ENCODE measurements at places on chromosomes 1 and 21.

DNA sequence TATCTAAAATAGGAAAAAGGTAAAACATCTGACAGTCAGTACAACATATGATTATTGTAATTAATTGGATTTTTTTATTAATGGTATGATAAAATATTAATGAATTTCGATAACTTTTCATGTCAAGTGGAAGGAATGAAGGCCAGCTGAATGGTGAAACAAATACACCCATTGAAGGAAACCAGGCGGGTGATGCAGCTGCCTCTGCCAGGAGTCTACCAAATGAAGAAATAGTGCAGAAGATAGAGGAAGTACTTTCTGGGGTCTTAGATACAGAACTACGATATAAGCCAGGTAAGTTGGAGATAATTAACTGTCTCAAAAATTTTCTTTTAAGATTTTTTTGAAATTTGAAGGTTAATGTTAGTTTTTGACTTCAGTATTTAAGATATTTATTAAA, 3.2 kb downstream of the SON start:
- DNase-seq, result no peak

GRCh38 chr1:63892632-63893395, 119.0 kb downstream of the ROR1 start:
- DNase-seq, result no peak

- no peak for DNase-seq
Measured at GRCh38 chr1:103111926-103112325, 3.6 kb upstream of the COL11A1 start.

GRCh38 chr1:190179817-190180216, 297.8 kb downstream of the BRINP3 start:
- no peak for DNase-seq

GRCh38 chr1:15525050-15526020, 1.3 kb upstream of the DNAJC16 start:
- DNase-seq, result peak; percentile 89

GRCh38 chr1:198623752-198624647, 14.8 kb upstream of the PTPRC start:
- no peak for DNase-seq

DNA sequence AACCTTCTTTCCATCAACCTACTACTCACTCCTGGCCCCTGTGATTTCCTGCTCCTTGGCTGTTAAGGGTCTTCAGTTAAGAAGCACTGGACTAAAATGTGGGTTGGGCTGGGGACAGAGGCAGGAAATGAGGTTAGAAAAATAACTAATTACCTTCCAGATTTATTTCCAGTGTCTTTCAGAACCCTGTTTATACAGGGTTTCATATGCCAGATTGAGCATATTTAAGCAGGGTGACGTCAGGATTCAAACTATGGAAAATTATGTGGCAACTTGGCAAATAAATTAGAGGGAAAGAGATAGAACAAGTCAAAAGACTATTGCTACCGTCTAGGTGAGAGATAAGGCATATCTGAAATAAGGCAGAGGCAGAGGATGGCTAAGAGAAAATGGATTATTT, 11.7 kb upstream of the MCOLN3 start:
- DNase-seq, result no peak

GRCh38 chr1:200033511-200034261, 6.2 kb downstream of the NR5A2 start:
- no peak for DNase-seq

DNA sequence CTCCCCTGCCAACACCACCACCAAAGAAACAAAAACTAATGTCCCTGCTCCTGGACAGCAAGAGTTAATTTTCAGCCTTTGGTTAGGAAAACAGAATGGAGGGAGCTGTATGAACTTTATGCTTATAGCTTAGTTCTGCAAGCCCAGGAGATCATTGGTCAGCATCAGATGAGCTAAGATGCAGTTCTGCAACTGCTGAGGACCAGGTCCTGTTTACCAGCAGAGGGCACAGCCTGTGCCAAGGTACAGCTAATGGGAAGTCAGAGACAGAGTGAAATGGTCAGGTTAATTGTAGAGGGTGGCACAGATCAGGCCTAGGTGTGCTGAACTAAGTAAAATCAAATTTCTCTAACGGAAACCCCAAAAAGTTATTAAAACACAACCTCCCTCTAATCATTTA, 161.3 kb downstream of the ROR1 start:
- DNase-seq, result no peak

DNA sequence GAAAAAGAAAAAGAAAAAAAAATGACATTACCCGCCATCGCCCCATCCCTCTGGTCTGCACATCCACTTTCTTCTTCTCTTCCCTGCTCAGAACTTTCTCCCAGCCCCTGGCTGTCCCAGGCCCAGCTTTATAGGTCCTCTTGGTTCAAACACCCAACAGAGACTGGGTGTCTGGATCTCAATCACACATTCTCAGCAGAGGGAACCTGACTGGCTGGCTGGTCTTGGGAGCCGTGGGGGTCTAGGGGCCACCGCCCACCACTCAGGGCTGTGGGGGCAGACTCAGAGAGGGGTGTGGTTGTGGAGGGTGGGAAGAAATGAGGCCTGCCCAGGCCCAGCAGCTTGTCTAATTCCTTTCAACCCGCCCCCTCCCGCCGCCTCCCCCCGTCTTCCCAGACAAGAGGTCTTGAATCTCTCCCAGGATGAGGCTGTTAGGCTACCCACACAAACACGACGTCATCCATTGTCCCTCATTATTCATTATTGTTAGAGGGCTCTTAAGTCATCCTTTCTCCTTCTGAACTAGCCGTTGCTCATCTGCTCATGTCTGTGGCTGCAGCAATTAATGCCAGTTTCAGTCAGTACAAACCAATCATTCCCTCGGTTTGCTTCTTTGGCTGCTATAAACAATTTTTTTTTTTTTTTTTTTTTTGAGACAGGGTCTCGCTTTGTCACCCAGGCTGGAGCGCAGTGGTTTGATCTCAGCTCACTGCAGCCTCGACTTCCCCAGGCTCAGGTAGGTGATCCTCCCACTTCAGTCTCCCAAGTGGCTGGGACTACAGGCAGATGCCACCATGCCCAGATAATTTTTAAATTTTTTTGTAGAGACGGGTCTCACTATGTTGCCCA, 40.6 kb upstream of the CLIC4 start:
- DNase-seq, result peak; percentile 41

DNA sequence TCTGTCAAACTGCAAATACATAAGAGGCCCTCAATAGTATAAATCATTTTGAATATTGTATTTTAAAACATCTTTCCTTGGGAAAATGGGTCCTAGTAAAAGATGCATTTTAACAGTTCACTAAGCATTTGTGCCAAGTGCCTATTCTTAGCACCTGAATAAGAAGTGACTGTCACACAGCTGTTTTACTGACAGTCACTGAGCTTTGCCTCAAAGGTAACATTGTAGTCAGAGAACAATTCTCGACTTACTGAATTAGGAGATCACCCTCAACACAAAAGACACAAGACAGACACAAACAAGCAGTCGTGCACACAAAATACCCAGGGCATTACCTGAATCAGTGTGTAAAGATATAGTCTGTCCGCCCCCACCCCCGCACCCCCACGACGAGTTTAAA, 408 bp downstream of the ESRRG start:
- DNase-seq, result no peak

DNA sequence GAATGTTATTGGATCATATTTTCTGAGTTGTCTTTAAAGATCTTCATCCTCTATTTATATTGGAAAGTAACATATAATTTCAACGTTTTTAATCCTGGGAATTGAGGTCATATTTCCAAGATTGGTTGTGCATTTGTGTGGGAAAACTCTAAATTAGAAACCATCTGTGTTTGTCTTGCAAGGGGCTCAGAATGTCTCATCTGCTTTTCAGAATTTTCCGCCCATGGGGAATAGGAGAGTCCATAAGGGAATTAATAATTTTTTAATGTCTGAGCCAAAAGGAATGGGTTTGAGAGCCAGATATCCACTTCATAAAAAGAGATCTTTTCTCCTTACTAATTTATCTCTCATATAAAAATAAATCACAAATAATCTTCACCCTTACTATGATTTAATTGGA, 84.8 kb upstream of the MAP1LC3C start:
- no peak for DNase-seq

GRCh38 chr1:157403608-157404007, 148.7 kb downstream of the FCRL5 start:
- DNase-seq, result no peak

- no peak for DNase-seq
Measured at GRCh38 chr1:41313661-41314131, 47.5 kb upstream of the FOXO6 start.
